Esophagus mucosa (tissue), 1 donor: ENCODE measurements at places on chromosomes 2 and 18. TPM values are rescaled to one million over a fixed set of nuclear protein-coding genes. Genes with fewer than 3 reads are reported as not detected.

Gene GPAT2
- total RNA-seq, result 0.44 TPM

Gene MAL
- 382 TPM for total RNA-seq

Gene LAMA1
- total RNA-seq, result 5.5 TPM

Gene GPR35
- 0.24 TPM for total RNA-seq

Gene ATG4B
- total RNA-seq, result 38.3 TPM

Gene AKAIN1
- total RNA-seq, result not detected

Gene MLPH
- total RNA-seq, result 5.3 TPM

Gene CDC42EP3
- 5.9 TPM for total RNA-seq

Gene ACADL
- 0.32 TPM for total RNA-seq

Gene TBR1
- total RNA-seq, result not detected

Gene LGALSL
- total RNA-seq, result 35.8 TPM

Gene RPRD1A
- total RNA-seq, result 29.3 TPM

Gene RTP5
- not detected for total RNA-seq

Gene DPP10
- total RNA-seq, result not detected

Gene LHCGR
- not detected for total RNA-seq

Gene GPC1
- 101 TPM for total RNA-seq

Gene CKAP2L
- 14.0 TPM for total RNA-seq

Gene MAPRE2
- total RNA-seq, result 4.5 TPM

Gene ACMSD
- not detected for total RNA-seq

Gene CCDC85A
- total RNA-seq, result 0.24 TPM

Gene UGT1A3
- total RNA-seq, result 0.28 TPM

Gene CNDP2
- total RNA-seq, result 185 TPM

Gene TRPM8
- total RNA-seq, result not detected

Gene MYL1
- total RNA-seq, result 0.44 TPM

Gene SLC9A4
- total RNA-seq, result 0.08 TPM

Gene MAPK4
- 0.12 TPM for total RNA-seq

Gene ANAPC1
- 30.4 TPM for total RNA-seq

Gene TUBA3E
- not detected for total RNA-seq

Gene IL1F10
- total RNA-seq, result not detected
